Omental fat pad (tissue), 4 donors: ENCODE measurements at places on chromosomes 4 and X.

- no peak for DNase-seq
Observed at GRCh38 chr4:119626420-119626819, 2.2 kb downstream of the PDE5A start.

- no peak for DNase-seq
Observed at GRCh38 chrX:43224496-43224895, 431.6 kb upstream of the MAOA start.

GRCh38 chr4:53119680-53120079 is 246.2 kb downstream of the SCFD2 start:
- DNase-seq, result no peak

GRCh38 chr4:25028851-25029250 is 1.9 kb downstream of the LGI2 start:
- no peak for DNase-seq

DNA sequence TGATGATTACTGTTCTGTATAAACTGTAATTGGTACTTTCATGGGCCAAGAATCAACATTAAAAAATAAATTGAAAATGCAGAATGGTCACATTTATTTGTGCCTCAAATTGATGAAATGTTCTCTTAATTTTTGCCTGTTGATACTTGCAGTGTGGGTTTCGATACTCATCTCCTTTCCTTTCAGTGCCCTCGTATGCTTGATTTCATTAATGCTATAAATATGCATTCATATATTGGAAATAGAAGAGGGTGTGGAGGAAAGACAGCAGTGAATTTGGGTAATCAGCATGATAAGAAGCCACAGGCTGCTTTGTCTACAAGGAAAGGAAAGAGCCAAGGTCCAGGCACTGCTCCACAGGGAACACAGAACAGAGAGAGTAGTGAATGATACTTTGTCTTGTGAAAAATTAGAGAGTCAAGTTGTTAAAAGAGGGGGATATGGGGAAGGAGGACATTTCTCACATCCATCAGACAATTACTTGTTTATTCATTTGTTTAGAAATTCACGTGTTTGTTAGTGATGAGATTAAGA is 1.0 kb upstream of the DDX60 start:
- no peak for DNase-seq

- no peak for DNase-seq
Observed at GRCh38 chr4:27635936-27636913, 775.6 kb downstream of the STIM2 start.

- no peak for DNase-seq
Observed at GRCh38 chrX:134670134-134670924, 12.1 kb upstream of the PLAC1 start.
